ENCODE measurements at places on chromosomes 3 and 15.

- no peak overlapping the region for H3K27ac ChIP-seq
- no peak overlapping the region for H3K4me3 ChIP-seq
- no peaks in the 10 kb centered on the region for H3K4me1 ChIP-seq
- no peaks in the 10 kb centered on the region for H3K36me3 ChIP-seq
- no peaks in the 10 kb centered on the region for H3K27me3 ChIP-seq
- DNase-seq: no peak
Measured at GRCh38 chr15:95293456-95294031, 1037.0 kb upstream of the NR2F2 start.

- H3K4me1 ChIP-seq: no peaks in the 10 kb centered on the region
- H3K4me3 ChIP-seq: no peak overlapping the region
- H3K27ac ChIP-seq: no peak overlapping the region
Measured at GRCh38 chr3:99866261-99866761, 48.6 kb downstream of the CMSS1 start.

- DNase-seq: no peak
- no peaks in the 10 kb centered on the region for H3K27me3 ChIP-seq
- H3K27ac ChIP-seq: no peak overlapping the region
- H3K4me3 ChIP-seq: no peak overlapping the region
- H3K36me3 ChIP-seq: no peaks in the 10 kb centered on the region
- H3K4me1 ChIP-seq: no peaks in the 10 kb centered on the region
Measured at GRCh38 chr15:60582370-60583036, 103.6 kb upstream of the ICE2 start.

GRCh38 chr15:89389841-89390603 is 55.4 kb upstream of the POLG start:
- H3K4me3 ChIP-seq: no peak overlapping the region
- no peak overlapping the region for H3K27ac ChIP-seq
- H3K27me3 ChIP-seq: peaks cover 54% of the 10 kb centered on the region
- no peak for DNase-seq

GRCh38 chr15:96209285-96209735 is 121.2 kb upstream of the NR2F2 start:
- H3K27ac ChIP-seq: no peak overlapping the region
- H3K27me3 ChIP-seq: no peaks in the 10 kb centered on the region
- no peaks in the 10 kb centered on the region for H3K4me1 ChIP-seq
- DNase-seq: no peak

DNA sequence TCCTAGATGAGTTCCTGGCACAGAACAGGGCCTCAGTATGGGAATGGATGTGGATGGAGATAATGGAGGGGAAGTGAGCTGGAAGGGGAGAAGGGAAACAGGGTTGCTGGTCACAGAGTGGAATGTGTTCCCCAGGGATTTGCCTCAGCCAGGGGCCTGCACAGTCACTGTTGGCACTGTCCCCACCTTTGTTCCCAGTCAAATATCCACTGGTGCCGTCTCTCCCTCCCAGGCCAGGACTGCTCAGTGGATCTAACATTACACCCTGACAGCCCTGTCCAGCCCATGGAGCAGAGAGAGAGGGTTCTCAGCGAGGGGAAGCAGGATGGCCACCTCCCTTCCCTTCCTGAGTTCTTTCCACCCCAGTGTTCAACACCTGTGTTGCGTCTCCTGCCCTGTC is 1.5 kb upstream of the PPP1R2 start:
- no peak for DNase-seq
- H3K4me3 ChIP-seq: no peak overlapping the region
- H3K36me3 ChIP-seq: no peaks in the 10 kb centered on the region

DNA sequence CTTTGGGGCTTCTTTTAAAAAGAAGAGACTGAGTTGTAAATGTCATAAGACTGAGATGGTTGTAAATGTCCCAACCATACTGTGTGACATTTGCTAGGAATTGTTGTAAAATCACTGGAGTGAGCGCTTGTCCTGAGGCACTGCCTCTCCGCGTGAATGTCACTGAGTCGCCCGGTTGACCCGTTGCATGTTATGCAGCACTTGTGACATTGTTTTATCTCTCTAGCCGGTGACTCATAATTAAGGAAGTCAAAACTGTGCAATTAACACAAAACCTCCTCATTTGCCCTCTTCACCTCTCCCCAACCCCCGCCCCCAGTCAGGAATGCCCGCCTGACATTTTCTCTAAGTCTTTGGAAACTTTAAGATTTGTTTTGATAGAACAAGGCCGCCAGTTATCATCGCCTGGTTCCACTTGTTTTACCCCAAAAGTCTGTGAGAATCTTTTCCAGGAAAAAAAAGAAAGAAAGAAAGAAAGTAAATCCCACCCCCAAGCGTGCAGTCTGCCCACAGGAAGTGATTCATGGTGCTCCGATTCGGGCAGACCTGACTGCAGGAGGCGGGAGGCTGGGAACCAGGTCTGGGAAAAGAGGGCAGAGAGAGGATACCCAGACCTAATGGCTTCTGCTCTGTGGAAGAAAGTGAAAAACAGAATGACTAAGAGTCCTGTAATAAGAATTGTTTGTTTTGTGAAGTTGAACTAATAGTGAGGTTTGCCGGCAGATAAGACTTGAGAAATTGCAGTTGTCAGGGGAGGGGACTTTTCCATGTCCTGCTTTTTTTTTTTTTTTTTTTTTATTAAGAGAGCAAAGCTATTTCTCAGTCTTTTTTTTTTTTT is 84.8 kb downstream of the SMAD3 start:
- peaks cover 8% of the 10 kb centered on the region for H3K4me1 ChIP-seq
- no peaks in the 10 kb centered on the region for H3K27me3 ChIP-seq
- DNase-seq: no peak
- no peak overlapping the region for H3K4me3 ChIP-seq
- no peak overlapping the region for H3K27ac ChIP-seq

DNA sequence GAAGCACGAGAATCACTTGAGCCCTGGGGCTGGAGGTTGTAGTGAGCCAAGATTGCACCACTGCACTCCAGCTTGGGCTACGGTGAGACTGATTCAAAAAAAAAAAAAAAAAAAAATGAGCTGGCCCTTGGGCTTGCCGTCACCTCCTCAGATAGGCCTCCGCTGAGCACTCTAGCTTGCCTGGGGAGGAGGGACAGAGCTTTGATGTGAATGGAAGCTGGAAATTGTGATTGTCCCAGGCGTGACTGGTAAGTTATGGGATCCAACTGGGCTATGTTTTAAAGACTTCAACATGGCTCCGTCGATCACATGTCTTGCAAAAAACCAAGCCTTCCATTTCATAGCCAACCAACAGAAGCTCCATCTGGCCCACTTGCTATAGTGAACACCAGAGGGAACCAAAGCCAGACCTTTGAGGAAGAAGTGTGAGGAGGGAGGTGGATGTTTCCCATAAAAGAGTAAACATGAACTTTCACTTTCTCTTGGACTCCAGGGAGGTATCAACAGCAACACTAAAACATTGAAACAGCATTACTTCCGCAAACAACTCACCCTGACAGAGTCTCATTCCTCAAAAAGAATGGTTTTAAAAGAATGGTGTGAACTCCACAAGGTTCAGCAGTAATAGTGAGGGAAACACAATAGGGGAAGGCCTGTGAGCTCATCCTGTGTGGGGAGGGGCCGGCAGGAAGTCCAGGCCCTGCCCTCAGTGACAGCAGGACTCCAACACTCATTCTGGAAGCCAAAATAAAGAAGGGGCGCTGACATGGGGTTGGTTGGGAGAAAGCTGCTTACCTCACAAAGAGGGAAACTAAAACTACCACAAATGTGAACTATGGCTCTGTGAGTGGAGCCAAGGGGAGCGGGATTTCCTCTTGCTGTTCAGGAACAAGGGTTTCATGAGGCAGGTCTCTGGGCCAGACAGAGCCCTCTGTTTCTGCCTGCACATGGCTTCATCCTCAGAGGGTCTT is 59.2 kb upstream of the IL12A start:
- no peak for DNase-seq
- no peaks in the 10 kb centered on the region for H3K4me1 ChIP-seq
- H3K27ac ChIP-seq: no peak overlapping the region
- no peak overlapping the region for H3K4me3 ChIP-seq
- H3K36me3 ChIP-seq: no peaks in the 10 kb centered on the region

Measured in iPS DF 6.9 (cell line).